Urinary bladder (tissue), 4 donors: ENCODE measurements at places on chromosomes 2 and 18. TPM values are rescaled to one million over a fixed set of nuclear protein-coding genes. Genes with fewer than 3 reads are reported as not detected.

ABCG8 gene
- 0.01 TPM for polyA plus RNA-seq

- DNase-seq = no peak
Observed at GRCh38 chr2:60544062-60544461, 9.4 kb downstream of the BCL11A start.

ASAP2 gene
- 10.2 TPM for polyA plus RNA-seq

GRCh38 chr2:187364696-187365095 is 83.4 kb downstream of the CALCRL start:
- DNase-seq = no peak
